ENCODE measurements at places on chromosomes 4 and X. TPM values are rescaled to one million over a fixed set of nuclear protein-coding genes. Genes with fewer than 3 reads are reported as not detected.

ATOH1 gene
- not detected for total RNA-seq

TDO2 gene
- not detected for total RNA-seq

UGT2B15 gene
- not detected for total RNA-seq

GAGE12E gene
- not detected for total RNA-seq

GPRASP2 gene
- total RNA-seq, result 14.5 TPM

PIR gene
- total RNA-seq, result 13.0 TPM

TMPRSS11F gene
- not detected for total RNA-seq

VCX3A gene
- total RNA-seq, result not detected

SATL1 gene
- total RNA-seq, result not detected

PRSS12 gene
- total RNA-seq, result not detected

PHOX2B gene
- not detected for total RNA-seq

MAGEA12 gene
- not detected for total RNA-seq

SSX4B gene
- not detected for total RNA-seq

- no peak for DNase-seq
Observed at GRCh38 chr4:188934320-188934962, 795.2 kb downstream of the TRIML1 start.

- no peak for DNase-seq
Observed at GRCh38 chrX:130688360-130688759, 214.6 kb downstream of the ENOX2 start.

DNA sequence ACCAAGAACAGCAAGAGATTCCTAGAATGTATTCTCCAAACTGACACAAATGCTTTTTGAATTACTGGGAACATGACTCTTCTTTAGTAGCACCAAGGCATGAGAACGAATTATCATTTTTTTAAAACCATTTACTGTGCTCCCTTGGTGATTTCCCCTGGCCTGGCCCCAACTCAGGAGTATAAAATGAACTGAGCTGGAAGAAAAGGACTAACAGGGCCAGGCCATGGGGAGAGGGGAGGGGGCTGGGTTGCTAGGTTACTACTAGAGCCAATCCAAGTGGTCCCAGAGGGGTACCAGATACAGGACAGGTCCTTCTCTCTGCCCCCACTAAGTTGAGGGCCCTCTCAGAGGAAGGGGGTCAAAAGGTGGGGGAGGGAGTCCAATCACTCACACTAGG is 23.1 kb downstream of the SASH3 start:
- DNase-seq, result no peak

DNA sequence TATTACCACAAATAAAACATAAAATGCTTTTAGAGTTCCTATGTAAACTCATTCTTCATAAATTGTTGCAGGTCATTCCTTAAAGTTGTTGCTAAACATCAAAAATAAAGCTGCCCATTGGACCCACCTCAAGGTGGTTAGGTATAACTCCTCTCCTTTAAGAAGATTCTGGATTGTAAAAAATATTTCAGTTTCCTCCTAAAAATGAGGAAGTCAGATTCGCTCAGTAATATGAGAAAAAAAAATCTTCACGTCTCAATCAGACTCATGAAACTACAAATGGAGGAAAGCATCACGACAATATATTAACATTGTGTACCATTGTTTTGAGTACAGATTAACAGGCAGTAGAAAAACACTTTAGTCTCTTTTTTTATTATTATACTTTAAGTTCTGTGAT is 105.9 kb downstream of the DDX60 start:
- no peak for DNase-seq

DNA sequence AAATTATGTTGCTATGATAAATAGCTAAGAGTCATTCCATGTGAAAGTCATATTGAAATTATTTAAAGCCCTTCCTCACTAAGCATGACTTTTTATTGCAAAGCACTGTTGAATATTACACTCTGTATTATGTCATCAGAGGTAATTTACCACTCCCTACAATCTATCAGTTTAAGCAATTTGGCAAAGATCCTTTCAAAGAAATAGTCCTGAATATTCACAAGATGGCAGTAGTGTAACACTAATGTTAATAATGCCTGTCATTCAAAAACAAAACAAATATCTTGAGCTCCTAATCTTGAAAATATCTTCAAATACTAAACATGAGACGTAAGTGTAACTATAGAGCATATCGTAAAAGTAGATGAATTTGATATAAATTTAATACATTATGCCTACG is 208.6 kb upstream of the TECRL start:
- DNase-seq, result no peak

GRCh38 chr4:126735294-126736132 is 897.2 kb upstream of the INTU start:
- DNase-seq, result no peak

GRCh38 chr4:94458682-94459081 is 6.9 kb downstream of the PDLIM5 start:
- DNase-seq, result no peak

GRCh38 chr4:188992706-188993105 is 853.5 kb downstream of the TRIML1 start:
- DNase-seq, result no peak

GRCh38 chr4:158157412-158157811 is 15.4 kb downstream of the GASK1B start:
- no peak for DNase-seq

DNA sequence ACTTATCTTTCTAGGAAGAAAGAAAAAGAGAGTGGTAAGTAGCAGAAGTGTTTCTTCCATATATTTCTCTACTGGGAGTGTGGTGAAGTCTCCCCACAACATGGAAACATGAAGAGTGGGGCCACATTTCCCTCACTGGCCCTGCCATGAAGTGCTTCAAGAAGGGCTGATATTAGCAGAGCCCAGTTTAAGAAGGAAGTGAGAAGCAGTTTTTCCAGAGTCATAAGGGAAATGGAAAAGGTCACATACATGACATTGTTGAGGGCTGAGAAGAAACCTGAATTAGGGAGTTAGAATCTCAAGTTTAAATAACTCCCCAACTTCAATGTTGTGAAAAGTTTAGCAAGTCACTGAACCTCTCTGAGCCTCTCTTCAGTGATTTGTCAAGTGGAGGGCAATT is 171.9 kb upstream of the RBPJ start:
- no peak for DNase-seq

DNA sequence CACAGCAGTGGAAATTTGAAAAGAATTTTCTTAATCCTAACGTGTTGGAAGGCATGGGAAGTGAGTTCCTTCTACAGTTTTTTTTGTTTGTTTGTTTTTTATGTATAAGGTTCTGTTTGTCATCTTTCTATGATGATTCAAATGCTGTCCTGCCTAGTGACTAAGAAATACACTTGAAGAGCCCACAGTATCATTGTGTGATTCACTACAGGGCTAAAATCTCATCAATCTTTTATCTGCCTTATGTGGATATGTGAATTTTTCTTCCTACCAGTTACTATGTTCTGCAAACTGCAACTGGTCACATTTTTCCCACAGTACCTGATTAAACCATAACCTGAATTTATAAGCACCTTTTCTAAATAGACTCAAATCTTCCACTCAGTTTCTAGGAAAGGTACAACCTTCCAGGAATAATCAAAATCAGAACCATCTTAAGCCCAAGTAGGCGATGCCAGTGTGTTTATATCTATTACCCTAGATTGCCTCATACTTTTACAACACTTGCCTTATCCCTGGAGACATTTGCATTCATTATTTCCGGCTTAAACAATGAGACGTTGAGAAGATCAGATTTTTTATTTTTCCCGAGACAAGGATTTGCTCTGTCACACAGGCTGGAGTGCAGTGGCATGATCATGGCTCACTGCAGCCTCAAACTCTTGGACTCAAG is 214.6 kb upstream of the GALNT7 start:
- DNase-seq, result no peak

DNA sequence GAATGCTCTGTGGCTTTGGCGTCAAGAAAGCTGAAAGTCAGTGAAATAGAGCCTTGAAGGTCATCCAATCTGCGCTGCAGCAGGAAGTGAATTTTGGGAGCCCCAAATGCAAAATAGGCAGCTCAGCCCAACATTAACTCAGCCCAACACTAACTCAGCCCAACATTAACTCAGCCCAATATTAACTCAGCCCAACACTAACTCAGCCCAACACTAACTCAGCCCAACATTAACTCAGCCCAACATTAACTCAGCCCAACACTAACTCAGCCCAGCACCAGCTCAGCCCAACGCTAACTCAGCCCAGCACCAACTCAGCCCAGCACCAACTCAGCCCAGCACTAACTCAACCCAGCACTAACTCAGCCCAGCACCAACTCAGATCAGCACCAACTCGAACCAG is 71.5 kb downstream of the SORBS2 start:
- no peak for DNase-seq

DNA sequence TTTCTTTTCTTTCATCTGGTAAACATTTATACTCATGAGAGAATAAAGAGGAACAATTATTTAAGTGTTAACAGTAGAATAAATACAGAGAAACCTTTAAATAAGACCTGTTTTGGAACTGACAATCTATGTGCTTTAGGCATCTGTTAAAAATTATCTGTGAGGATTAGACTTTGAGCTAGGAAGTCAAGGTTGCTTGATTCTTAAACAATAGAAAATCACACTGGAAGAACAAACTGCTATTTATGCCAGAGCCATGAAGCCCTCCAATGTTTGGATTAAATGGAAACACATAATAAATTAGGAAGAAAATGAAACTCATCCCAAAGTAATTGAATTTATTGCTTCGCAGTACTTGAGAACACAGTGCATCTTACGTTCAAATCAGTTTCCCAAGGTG is 207.2 kb upstream of the NPY2R start:
- no peak for DNase-seq

DNA sequence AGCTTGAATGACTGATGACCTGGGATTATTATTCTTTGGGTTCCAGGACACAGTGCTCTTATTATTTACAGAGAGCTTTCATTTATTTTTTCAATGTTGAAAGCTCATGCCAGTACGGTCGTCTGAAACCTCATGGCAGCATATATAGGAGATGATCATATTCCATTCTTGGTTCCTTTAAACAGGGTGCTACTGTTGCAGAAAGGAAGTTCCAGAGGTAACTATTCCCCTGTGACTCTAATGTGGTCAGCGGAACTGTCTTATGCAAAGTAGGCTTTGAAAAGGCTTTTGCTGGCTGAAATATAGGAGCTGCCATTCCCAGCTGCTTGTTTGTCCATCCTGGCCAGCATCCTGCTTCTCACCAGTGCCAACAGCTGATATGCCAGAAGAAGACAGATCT is 208.3 kb upstream of the LEF1 start:
- DNase-seq, result no peak

DNA sequence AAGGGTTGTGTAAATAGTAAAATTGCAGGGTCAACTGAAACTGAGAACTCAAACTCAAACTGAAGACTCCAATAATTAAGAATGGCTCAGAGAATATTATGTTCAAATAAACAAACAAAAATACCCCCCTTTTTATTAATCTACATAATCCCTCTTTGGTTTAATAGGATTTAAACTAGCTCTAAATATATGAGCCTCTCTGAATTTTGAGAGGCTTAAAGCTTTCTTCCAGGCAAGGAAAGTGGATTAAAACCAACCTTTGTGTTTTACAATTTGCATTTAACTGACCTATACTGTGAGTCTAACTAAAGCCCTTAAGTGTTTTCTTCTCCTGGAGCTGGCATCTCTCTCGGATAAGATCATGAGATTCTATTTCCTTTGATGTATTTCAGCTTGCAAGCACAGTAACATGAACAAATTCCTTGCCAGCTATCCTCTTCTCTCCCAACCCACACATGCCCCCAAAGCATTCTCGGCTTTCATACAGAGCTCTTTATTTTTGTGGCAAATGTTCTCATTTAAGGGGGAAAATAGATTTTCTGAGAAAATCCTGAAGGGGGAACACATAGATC is 1310.8 kb upstream of the AGA start:
- DNase-seq, result no peak

DNA sequence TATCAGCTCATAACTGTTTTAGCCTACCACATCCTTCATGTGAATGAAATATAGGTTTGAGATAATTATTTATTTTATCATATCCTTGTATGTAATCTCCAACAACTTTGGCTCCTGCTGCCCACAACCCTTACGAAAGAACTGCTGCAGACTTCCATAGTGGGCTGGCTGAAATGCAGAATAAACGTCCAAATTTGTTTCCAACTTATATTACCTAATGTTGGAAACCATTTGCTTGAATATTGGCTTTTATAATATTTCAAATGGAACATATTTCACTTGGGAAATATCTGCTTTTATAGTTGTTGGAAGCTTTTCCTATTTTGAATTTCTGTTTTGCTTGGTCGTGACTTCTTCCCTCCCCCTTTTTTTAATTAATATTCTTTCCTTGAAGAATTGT is 45.0 kb upstream of the ITM2A start:
- DNase-seq, result no peak

DNA sequence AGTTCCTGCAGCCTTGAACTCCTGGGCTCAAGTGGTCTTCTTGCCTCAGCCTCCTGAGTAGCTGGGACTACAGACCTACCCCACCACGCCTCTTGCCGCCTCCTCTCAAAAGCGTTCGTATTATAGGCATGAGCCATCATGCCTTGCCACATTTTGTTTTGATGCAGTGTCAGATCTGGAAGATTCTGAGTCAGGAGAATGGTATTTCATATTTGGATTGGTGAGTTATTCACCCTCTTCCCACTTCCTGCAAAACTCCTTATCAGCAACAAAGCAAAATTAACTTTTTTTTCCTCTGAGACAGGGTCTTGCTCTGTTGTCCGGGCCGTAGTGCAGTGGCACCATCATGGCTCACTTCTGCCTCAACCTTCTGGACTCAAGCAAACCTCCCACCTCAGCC is 29.6 kb downstream of the REST start:
- no peak for DNase-seq

DNA sequence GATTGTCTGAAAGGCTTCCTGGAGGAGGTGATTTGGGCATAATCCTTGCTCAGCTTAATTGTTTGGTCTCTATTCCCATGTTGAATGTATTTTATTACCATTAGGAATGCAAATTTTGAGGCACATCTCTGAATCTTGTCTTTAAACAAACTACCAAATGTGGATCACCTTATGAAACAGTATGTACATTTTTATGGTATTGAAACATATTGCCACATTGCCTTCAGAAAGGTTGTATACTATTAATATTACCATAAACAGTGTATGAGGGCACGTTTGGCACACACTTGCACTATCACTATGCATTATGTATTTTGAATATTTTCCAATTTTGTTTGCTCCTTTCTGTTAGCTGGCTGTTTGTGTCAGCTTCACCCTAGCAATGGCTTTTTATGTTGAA is 60.0 kb upstream of the ALB start:
- DNase-seq, result no peak

DNA sequence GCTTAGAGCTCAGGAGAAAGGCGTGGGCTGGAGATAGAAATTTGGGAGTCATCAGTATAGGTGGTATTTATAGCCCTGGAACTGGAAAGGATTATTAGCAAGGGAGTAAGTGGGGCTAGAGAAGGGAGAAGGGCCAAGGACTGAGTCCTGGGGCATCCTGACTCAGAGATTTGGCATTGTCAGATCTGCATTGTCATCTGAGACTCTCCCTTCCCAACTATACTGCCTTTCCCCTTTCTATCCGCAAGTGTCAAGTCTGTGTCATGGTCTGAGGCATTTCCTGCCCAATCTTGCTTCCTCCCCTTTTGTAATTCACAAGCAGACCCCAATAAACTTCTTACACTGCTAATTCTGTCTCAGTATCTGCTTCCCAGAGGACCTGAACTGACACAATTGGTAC is 24.4 kb upstream of the SLC25A43 start:
- DNase-seq, result no peak
